Stimulated activated CD8-positive, alpha-beta memory T cell treated with anti-CD3 and anti-CD28 coated beads, Interleukin-7, amount 100 ng/mL, for 24 hours (primary cell): ENCODE measurements at places on chromosomes 16 and 17.

GRCh38 chr17:77824780-77825280, 133.7 kb upstream of the TNRC6C start:
- no peak for DNase-seq

DNA sequence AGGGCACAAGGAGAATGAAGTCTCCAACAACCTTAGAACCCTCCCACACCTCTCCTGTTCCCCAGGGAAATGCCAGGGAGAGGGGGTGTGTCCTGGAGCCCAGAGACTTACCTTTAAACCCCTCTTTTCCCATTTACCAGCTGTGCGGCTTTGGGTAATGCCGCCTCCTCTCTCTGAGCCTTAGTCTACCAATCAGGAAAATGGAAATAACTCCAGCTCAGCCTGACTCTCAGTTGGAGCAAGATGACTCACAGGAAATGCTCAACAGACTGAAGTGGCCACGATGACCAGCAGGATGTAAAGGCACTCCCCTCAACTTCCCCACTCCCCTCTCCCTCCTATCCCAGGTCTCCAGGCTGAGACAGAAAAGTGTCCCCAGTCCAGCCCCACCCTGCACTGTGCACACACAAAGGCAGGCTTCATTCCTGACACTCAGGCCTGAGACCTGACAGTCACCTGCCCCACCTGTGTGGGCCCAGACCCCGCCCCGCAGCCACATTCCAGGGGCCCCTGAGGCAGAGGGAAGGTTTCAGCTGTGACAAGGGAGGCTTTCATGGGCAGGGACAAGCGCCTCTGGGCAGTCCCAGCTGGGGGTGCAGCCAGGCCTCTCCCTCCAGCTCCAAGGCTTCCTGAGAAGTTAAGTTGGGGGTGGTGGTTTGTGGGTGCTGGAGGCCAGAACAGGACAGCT, 3.0 kb upstream of the KRT15 start:
- no peak for DNase-seq

- DNase-seq = no peak
These were observed 868 bp downstream of the MED13 start for GRCh38 chr17:62064029-62064790.

GRCh38 chr17:78838574-78839005, 2.0 kb downstream of the USP36 start:
- DNase-seq = no peak

DNA sequence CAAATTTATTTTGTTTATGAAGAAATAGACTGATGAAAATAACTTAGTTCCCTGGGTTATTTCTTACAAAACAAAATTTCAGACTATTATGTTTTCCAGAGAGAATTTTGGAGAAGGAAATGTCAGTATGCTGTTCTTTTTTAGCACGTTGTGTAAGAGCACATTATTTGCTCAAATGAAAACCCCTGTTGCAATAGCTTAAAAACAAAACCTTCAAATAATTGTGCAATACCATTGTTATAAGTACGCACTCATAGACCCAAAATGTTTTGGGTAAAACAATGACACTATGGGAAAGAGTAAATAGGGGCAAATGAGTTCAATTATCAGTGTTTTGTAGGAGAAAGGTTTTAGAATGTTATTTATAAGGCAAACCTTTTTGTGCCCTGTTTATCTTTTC, 18.2 kb downstream of the VMP1 start:
- no peak for DNase-seq

DNA sequence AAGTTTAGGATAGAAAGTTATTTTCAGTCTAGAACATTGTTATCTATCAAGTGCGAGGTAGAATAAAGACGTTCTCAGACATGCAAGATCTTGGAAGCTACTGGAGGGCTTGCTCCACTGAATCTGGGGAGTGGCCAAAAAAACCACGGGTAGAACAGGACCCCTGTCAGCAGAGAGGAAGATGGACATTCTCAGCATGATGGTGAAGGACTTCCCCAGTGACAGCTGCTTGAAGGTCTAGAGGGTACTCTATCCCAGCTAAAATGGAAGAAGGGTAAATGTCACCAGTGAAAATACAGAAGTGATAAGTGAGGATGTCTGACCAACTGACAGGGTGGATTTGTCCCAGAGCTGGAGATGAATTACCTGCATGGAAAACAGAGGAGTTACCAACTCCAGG, 10.1 kb downstream of the TNFRSF13B start:
- DNase-seq = no peak

GRCh38 chr16:14341324-14342225, 270.5 kb downstream of the MRTFB start:
- no peak for DNase-seq

DNA sequence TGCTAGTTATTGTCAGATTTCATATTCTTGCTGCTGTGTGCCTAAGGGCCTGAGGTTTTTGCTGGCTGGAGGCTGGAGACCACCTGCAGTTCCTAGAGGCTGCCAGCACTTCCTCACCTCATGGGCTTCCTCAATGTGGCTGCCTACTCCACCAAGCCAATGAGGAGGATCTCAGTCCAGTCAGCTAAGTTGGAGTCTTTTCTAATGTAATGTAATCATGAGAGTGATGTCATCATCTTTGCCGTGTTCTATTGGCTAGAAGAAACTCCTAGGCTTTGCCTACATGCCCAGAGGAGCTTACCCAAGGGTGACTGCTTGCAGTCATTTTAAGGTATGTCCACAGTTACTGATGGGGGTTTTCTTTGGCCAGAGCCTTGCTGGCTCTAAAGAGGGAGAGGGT, 53.0 kb downstream of the SOCS3 start:
- no peak for DNase-seq

DNA sequence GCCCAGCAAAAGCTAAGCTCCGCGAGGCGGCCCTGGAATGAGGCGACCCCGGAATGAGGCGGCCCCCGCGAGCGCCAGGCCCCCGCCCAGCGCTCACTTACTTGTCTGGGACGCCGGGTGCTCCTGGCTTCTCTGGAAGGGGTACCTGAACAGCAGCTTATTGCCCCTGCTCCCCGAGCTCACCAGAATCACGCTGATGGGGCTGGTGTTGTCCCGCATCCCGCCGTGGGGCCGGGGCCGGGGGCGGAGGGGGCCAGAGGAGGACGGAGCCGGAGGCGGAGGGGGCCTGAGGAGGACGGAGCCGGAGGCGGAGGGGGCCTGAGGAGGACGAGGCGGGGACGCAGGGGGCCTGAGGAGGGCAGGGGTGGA, 440 bp downstream of the NPRL3 start:
- no peak for DNase-seq

DNA sequence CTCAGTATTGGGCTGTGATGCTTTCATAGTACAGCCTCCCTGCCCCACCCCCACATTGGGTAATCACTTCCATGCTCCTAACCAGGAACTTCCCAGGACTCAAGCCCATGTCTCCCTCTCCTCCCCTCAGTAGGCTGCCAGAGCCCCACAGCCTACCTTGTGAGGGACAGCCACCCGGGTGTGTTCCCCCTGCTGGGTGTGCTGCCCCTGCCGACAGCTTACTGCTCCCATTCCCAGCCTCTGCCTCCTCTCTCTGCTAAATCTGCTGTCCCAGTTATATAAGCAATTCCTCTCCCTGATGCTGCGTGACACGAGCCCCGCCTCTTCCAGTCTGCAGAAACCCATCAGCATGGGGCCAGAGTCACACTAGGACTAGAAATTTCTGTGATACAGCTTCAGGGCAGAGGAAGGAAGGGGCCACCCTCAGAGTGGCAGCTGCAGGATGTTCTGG, at the start of gene RSKR:
RSKR (minus strand) TSS at position 255 of the 451 bp plus-strand sequence; CDS start at position 231, 24 bp downstream.
- DNase-seq = no peak

DNA sequence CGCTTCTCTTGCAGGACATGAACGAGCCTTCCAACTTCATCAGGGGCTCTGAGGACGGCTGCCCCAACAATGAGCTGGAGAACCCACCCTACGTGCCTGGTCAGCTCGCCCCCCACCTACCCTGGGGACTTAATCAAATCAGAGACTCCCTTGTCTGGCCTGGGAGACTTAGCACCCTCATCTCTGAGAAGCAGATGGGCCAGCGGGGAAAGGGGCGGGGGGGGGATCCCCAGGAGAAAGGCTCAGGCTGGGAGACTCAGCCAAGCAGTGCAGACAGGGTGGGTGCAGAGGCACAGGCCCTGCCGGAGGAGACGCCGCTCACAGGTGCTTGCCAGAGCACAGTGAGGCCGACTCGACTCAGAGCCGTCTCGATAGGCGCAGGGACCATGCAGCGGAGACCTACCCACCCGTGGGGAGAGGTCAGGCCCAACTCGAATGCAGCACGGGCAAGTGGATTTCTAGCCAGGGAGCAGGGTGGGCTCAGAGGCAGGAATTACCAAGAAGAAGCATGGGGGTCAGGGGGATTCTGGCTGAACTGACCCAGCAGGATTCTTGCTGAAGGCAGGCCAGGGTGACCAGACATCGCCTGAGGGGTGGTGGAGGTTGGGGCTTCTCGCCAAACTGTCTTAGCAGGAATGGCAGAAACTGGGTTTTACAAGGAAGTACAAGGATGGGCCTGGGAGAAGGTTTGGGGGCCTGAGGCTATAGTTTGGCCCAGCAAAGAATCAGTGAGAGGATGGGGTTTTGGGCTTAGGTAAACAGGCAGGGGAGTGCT, 9.7 kb downstream of the GAA start:
- no peak for DNase-seq

GRCh38 chr16:89658221-89658879, 714 bp downstream of the SPATA33 start:
- no peak for DNase-seq

DNA sequence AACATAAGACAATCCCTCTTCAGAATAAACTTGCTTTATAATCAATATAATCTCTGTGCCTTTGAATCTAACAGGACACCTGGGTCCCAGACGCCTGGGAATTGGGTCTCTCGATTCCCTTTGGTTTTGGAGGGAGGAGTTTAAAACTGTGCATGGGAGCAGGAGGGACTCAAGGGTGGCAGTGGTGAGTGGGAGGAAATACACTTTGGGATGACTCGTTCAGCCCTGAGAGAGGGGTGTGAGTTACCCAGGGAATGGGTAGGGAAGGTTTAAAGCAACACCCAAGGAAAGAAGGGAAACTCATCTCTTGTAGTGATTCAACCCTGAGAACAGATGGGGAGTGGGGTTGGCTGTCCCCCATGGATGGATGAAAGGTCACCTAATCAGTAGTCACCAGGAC, 1.6 kb downstream of the RANGRF start:
- DNase-seq = no peak

- no peak for DNase-seq
These were observed 22.9 kb downstream of the CHCT1 start for GRCh38 chr17:60445144-60445543.

DNA sequence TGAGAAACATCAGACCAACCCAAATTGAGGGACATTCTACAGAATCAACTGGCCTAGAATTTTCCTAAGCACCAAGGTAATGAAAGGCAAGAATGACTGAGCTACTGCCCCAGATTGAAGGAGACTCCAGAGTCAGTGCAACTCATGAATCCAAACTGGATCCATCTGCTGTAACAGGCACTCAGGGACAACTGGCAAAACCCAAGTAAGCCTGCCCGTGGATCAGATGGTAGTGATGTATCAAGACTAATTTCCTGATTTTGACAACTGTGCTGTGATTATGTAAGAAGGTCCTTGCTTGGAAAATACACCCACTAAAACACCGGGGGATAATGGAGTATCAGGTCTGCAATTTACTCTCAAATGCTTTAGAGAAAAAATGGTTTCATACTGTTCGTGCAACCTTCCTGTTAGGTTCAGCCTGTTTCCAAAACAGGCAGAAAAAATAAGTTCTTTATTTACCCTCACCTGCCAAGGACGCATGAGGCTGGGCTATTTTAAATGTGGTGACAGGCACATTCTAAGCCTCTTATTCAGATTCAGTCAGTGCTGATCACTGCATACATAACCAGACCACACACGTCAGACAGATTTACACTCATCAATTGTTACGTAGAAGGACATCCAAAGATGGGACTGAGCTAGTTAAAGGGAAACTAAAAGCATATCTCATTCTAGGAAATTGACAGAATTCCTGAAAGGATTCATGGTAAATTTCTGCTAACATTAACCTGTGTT, 7.0 kb downstream of the MBTPS1 start:
- DNase-seq = no peak

GRCh38 chr17:42358434-42358833, 29.8 kb downstream of the STAT3 start:
- DNase-seq = no peak

GRCh38 chr16:58027161-58027915, 1.8 kb downstream of the MMP15 start:
- no peak for DNase-seq

DNA sequence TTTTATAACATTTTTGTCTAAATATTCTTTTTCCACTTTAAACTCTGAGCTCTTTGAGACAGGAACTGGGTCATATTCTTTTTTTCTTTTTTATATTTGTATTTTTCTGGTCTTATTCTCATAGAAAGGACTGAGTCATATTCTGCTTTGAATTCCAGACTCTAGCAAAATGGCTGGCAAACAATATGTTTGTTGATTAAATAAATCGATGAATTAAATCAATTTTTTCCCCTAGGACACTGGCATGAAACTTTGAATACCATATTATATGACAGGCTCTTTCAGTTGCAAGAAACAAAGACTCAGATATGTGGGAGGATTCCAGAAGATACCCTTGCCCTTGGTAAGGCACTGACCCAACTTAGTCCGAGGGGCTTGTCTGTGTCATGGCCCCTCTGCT, 3.1 kb upstream of the RGS9 start:
- no peak for DNase-seq

DNA sequence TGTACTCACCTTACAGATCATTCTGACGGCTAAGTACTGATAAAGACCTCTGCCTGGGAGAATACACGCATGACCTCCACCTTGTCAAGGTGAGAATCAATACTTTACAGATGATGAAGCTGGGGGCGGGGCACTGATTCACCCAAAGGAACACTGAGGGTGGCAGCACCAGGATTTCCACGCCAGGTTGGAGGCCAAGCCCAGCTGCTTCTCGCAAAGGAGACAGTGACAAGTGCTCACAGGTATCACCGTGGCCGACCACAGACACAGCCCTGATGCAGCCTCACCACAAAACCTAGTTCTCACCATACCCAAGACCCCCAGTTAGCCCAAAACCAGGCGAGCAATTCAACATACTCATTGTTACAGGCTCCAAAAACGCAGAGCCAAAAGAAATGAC, 434.2 kb downstream of the SOX9 start:
- no peak for DNase-seq

DNA sequence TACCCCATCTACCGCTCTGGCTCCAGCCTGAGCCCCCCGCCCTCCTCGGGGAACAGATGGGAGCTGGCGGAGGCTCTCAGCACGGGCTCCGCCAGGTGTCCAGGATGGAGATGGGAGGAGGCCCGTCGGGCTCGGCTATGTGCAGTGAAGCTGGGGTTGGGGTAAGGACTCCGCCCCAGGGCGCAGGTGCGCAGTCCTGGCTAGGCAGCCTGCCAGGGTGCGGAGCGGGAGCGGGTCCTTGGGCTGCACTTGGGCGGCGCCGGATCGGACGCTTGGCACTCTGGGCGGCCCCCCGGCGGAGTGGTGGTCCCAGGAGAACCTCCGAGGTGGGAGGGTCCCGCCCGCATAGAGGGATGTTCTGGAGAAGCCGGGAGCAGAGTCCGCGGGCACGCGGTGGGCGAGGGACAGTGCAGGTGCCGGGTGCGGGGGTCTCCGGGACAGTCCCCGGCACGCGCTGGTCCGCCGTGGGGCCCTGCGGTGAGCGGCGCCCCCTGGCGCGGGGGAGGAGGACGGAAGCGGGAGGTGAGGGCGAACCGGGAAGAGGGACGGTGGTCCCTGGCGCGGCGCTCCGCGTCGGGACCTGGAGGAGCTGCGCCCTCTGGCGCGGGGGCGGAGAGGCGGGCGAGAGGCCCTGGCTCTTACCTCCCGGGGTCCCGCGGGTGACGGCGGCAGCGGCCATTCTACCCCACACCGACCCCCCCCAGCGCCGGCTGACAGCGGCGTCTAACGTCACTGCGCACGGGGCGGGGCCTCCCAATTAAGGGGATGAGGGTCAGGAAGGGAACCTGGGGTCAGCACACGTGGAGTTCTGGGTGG, at the start of gene CAMTA2:
CAMTA2 (minus strand) TSS at position 725 of the 816 bp plus-strand sequence. CDS start 1,453 bp downstream, outside the sequence.
- DNase-seq = peak; percentile 85
